Cerebellar cortex (tissue), 1 donor: ENCODE measurements at places on chromosomes 13 and 19.

DNA sequence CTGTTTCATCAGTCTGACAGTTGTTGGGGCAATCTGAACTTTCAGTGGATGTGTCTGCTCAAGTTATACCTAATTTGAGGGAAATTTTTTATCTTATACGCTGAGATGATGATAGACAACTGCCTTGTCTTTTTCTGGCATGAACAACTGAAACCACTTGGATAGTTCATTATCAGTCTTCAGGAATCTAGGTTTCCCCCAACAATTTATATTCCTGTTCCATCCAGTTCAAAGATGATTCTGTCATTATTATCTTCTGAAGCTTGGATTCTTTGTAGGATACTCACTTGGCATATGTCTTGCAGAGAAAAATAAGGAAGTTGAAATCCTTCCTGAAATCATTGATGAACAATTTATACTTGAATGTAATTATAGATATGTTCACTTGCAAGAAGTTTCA lies 193.7 kb downstream of the LMO7 start:
- DNase-seq, result no peak

DNA sequence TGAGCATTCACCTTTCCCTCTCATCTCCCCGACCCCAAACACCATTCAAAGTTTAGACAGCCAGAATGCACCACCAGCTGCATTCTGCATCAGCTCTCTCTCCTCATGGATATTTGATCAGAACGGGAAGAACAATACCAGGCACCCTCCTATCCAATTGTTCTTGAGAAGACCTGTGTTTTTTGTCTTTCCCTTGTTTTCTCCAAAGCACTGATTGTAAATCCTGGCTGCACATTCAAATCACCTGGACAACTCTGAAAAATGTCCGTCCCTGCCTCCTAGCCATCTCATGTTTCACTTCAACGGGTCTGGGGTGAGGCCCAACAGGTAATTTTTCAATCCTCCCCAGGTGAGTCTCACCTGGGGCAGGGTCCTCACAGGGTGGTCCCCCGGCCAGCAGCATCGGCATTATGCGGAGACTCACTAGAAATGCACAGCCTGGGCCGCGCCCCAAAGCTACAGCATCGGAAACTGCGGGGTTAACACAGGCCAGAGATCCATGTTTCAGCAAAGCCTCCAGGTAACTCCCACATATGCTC lies 5.5 kb downstream of the IRS2 start:
- DNase-seq, result no peak

DNA sequence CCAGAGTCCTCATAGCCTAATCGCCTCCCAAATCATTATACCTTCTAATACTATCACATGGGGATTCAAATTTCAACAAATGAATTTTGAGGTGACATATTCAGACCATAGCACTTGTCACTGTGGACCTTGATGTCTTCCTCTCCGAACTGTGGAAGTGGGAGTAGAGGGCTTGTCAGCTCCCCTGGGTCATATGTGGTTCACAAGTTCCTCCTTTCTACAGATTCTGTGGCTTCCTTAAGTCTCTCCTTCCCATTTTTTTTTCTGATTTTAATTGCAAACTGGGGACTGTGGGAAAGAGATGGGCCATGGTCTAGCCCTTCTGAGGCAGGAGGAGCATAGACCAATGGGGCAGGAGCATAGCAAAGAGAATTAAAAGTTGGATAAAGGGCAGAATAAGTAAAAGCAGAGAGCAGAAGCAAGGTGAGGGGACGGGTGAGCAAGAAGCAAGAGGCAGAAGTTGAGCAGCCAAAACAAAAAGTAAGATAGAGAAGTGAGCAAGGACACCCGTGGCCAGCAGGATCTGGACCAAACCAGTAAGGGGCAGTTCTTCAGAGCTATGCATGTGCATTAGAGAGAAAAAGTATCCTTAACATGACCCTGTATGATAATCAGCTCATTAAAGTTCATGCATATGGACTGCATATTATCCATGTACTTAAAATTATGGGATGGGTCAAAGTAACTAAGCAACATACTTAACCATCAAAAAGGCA lies 2.6 kb upstream of the SIGLEC7 start:
- DNase-seq, result no peak

- no peak for DNase-seq
Observed at GRCh38 chr19:1510442-1510806, 2.4 kb downstream of the ADAMTSL5 start.

- no peak for DNase-seq
Observed at GRCh38 chr13:50766013-50766412, 77.5 kb downstream of the DLEU7 start.

- no peak for DNase-seq
Observed at GRCh38 chr19:990119-990571, 6.0 kb downstream of the WDR18 start.

DNA sequence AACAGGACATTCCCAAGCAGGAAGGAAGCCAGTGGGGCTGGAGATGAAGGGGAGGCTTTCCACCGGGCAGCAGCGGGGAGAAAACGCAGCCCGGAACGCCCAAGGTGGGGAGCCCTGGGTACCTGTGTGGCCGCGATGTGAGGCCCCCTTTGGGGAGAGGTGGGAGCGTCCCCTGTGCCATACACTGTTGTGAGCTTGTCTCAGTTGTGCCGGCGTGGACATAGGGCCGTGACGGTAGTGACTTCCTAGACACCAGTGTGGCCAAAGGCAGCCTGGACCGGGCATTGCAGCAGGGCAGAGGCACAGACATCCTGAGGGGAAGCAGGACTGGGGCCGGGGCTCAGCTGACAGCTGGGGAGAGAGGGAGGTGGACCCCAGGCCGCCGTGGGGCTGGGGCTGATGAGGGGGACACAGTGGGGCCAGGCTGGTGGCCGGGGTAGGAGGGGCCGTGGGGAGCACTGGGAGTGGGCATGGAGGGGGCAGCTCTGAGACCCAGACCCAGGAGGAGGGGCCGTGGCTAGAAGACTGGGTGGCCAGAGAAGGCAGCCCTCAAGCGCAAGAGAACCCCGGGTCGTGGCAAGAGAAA lies 38.5 kb upstream of the TFDP1 start:
- DNase-seq, result no peak

DNA sequence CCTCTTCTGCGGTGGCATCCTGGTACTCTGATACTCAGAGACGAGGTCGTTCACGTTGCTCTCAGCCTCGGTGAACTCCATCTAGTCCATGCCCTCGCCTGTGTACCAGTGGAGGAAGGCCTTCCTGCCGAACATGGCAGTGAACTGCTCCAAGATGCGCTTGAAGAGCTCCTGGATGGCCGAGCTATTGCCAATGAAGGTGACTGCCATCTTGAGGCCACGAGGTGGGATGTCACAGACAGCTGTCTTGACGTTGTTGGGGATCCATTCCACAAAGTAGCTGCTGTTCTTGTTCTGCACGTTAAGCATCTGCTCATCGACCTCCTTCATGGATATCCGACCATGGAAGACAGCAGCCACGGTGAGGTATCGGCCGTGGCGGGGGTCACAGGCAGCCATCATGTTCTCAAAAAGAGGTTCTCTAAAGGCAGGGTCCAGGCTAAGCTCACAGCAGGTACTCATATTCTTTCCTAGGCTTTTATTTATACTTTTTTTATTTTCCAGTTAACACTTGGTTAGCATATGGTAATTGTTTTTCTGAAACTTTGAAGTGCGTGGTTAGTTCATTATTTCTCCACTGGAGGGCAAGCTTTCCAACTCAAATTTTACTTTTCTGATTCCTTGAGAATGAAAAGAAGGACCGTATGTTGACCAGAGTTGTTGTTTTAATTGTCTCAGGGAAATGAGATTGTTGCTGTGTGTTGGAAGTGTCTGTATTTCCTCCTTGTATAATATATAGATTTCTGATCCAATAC lies 72.4 kb upstream of the RGCC start:
- DNase-seq, result no peak

DNA sequence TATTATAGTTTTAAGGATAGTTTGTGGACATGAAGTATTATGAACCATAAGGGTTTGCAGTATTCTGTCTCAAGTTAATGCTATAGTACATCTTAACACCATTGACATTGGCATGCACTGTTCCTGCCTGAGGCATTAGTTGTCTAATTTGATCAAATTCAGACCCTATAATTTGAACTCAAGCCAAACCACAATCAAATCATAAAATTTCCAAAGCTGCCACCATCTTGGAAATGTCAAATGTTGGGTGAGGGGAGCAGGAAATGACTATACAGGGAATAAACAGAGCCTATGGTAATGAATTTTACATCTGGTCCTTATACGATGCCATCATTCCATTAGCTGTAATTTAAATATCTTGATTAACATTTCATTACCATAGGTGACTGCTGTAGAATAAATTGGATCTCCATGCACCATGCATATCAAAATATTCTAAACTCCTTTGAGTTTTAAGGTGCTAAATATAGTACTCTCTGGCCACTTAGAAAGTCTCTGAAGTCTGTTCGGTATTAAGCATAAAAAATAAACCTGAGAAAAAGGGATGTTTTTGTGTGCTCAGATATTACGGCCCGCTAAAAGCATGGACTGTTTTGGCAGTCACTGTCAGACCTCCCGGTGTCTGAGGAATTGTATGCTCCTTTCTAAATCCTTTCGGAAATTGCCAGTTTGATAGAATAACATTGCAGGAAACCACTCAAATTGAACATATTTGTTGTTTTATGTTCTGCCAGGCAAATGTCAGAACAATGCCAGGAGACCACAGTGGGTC lies 257.7 kb downstream of the SPRY2 start:
- peak; percentile 98 for DNase-seq

DNA sequence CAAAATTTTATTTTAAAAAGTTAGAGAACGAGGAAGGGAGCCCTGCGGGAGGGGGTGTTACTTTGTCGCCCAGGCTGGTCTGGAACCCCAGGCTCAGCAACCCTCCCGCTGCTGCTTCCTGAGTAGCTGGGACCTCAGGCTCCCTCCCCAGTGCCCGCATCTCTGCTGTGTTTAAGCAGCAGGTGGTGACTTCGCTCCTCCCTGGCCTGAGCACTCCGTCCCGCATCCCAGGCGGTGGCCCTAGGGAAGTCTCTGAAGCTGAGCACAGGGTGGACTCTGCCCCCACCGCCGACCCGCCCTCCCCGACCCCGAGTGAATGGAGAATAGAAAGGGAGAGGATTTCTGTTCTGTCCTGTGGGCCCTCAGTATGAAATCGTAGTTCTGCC lies 30.5 kb downstream of the ZNF701 start:
- no peak for DNase-seq

GRCh38 chr19:27872370-27872769 lies 1340.6 kb downstream of the UQCRFS1 start:
- no peak for DNase-seq

GRCh38 chr13:109569958-109570711 lies 216.2 kb downstream of the IRS2 start:
- DNase-seq, result no peak

- no peak for DNase-seq
Observed at GRCh38 chr13:105725887-105726286, 809.6 kb downstream of the EFNB2 start.

- no peak for DNase-seq
Observed at GRCh38 chr13:42991898-42992763, at the start of gene EPSTI1. Gene EPSTI1, minus strand, starts transcription at chr13:42992241. Its CDS starts 76 bp downstream, at chr13:42992165.

DNA sequence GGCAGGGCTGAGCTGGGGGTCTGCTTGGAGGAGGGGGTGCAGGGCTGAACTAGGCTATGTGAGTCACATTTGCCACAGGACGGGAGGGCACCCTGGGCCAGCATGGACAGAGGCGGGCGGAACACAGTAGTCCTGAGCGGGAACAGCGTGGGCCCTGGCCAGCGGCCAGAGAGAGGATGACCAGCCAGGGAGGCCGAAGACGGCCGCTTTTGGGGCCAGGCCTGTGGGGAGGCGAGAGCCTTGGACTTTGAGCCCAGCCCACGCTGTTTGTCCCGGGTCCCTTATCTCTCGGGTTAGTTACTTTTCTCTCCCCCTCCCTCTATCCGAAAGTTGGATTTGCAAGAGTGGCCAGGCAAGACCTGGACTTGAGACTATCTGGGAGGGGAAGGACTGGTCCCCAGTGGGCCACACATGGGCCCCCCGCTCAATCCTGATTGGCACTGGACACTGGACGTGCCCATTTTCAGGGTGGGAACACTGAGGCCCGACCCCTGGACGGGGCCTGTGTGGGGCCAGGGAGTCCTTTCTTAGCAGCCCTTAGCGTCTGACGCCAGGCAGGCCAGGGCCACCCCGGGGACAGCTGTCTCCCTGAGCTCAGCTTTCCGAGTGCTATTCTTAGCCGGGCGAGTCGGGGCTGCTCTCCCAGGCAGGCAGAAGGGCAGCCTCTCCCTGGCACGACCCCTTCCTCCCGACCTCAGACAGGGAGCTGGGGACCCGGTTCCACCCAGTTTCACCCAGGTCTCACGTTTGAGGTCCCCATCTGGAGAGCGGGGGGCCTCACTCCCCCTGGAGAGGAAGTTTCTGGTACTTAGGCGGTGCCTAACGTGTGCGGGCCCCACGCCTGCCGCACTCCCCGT lies 833 bp downstream of the GAMT start:
- DNase-seq, result no peak

DNA sequence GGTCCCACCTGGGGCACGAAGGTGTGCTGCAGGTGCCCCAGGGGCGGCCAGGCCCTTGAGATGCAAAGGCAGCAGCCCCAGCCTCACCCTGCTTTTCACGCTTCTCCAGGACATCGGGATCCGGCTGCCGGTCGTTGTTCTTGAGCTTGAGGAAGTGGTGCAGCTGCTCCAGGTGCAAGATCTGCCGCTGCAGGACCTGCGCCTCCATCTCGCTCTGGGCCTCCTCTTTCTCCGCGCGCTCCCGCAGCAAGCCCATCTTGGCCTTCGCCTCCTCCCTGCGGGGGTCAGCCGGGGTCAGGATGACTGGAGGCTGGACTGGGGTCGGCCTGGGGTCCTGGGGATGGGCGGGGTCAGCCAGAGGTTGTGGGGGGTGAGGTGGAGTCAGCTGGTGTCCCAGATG lies 21.5 kb upstream of the EMP3 start:
- no peak for DNase-seq

DNA sequence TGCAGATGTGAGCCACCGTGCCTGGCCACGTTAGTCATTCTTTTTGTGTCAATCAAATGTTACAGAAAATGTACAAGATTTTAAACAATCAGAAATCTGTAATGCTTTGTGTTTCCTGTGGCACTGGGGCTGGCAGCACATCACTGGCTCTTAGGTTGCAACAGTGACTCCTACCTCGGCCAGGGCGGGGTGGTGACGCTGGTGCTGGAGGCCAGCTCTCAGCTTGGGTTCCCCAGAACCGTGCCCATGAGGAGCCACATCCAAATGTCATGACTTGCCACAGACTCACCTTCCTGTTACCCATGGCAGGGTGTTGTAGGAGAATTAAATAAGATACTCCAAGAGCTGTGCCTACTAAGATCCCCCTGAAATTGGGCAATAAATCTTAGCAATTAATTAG lies 161.7 kb downstream of the TEX29 start:
- no peak for DNase-seq

DNA sequence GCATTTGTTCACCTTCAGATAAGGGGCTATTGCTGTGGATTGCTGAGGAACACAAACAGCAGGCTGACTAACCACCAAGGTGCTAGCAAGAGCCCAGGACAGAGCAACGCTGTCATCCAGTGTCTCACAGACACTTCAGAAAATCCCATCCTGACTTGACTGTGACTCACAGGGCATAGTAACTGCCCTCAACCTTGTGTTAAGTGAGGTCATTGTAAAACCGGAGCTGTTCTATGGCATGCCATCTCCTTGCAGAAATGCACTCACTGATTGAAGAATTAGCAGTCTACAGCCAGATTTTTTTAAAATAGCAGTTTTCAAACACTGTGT lies 51.1 kb downstream of the TNFRSF19 start:
- no peak for DNase-seq
